ENCODE measurements at places on chromosomes 5 and 9.

- DNase-seq: no peak
Measured at GRCh38 chr5:140946578-140946977, 19.7 kb upstream of the PCDHAC2 start.

DNA sequence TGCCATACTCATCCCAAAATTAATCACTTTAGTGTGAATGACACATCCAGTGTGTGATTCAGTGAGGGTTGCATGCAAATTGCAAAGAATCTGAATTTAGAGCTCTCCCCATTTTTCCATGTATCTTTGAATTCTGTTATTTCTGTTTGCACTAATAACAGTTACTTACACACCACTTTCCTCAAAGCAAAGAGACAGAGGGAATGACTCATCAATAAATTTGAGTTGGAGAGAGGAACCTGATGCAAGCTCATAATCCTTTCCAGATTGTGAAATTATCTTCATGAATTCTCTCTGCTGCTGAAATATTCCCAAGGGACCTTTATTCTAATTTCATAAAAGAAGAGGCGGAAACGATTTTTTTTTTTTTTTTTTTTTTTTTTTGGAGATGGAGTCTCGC is 204.8 kb downstream of the CDH9 start:
- DNase-seq: no peak

DNA sequence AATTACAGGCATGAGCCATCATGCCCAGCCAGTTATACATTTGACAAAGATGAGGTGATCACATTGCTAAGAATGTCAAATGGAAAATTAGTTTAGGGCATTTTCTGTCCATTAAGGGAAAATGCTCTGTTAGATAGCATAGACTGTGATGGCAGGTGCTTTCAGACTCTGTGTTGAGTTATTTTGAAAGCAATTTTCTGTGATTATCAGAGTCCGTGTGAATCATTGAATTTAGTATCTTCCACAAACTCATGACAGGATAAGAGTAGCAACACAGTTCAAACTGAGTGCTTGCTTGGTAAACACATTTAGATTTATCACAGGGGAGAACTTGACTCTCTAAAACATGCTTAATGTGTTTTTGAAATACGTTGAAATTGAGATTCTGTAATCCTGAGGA is 69.0 kb downstream of the GAPVD1 start:
- no peak for DNase-seq

GRCh38 chr5:12315461-12315860 is 411.2 kb upstream of the CTNND2 start:
- DNase-seq: no peak

DNA sequence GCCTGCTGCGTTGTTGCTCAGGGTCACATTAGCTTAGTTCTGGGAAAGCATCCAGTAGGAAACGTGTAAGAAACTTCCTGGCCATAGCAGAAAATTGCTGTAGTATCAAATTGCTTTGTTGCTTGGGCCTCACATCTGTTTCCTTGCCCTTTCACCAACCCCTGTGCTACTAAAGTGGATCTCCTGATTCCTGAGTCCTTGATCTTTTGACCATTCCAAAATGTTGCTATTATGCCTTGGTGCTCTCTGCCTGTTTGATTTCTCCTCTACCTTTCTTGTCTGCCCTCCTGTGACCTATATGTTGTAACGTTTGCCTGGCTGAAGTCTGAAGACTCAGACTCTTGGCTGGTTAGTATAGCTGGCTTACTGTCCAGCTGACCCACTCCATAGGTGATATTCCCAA is 350.5 kb downstream of the ADGRV1 start:
- peak; percentile 40 for DNase-seq

GRCh38 chr9:9718691-9719090 is 894.1 kb downstream of the PTPRD start:
- no peak for DNase-seq

DNA sequence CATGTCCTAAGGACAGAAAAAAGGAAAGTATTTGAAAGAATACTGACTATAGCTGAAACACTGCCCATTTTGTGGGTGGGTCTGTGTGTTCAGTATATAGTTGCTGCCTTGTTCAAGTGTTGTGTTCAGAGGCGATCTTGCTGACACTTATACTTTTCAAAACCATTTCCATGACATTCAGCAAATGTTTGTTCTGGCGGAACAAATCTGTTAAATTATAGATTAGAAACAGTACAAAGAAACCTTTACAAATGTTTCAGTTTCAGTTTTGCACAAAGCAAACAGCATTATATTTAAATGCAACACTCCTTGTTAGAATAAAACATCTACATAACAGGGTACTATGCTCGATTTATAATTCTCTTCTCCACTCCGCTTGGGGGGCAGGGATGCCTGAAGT is 2276.3 kb downstream of the MAT2B start:
- no peak for DNase-seq

GRCh38 chr5:87120518-87121303 is 147.0 kb upstream of the RASA1 start:
- DNase-seq: peak; percentile 75

- DNase-seq: peak; percentile 84
Measured at GRCh38 chr5:102865510-102866236, 110.6 kb downstream of the PAM start.

- DNase-seq: no peak
Measured at GRCh38 chr5:74052441-74053221, 426.6 kb downstream of the ARHGEF28 start.

GRCh38 chr5:159106193-159106568 is 6.5 kb upstream of the EBF1 start:
- DNase-seq: no peak

DNA sequence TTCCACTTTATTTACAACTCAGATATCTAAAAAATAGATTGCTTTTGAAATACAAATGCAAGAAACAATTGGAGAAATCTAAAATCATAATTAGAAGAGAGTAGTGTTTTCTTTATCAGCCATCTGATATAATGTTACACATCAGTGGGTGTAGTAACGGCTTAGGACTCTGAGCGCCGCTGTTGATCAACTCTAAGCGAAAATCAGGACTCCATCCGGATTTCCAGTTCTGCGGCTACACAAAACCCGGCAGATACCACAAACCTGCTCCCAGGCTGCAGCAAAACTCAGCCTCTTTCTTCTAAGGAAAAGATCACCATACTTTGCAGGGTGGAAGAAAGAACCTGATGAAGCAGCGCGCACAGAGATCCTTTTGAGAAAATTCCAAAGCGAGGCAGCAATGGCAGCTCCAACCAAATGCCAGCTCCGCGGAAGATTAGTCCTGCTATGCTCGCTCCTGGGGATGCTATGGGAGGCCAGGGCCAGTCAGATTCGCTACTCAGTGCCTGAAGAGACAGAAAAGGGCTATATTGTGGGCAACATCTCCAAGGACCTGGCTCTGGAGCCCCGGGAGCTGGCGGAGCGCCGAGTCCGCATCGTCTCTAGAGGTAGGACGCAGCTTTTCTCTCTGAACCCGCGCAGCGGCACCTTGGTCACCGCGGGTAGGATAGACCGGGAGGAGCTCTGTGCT is at the start of gene PCDHGA9:
Gene PCDHGA9 (plus strand): TSS at position 226 of the 691 bp plus-strand sequence. CDS start 175 bp downstream, at position 401.
- DNase-seq: peak; percentile 76

GRCh38 chr9:120851449-120851848 is 8.7 kb upstream of the PSMD5 start:
- DNase-seq: no peak

DNA sequence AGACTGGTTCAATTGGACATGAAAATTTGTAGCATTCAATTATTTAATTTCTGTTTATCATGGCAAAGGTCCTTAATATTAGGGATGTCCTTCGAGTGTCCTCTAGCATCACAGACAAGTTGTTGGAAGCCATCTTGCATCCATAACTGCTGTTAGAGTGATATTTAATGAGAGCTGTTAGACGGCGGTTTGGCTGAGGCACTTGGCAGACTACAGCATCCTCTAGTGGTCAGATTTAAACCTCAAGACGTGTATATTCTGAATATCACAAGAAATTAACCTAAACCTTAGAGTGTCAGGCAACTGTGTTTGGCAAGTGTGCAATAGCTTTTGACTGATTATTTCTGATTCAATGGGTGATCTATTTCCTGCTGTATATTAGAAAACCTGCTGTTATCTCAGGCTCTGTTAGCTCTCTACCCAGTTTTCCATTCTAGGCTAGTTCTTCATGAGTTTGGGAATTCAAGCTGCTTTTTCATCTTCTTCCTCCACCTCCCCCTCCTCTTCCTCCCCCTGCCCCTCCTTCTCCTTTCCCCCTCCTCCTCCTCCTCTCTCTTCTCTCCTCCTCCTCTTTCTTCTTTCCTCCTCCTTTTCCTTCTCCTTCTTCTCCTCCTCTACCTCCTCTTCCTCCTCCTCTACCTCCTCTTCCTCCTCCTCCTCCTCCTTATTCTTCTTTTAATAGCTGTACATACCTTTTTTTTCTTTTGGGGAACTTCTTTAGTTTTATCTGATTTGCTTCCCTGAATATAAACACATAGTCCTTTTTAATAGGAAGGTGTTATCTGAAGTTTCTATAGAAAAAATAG is 8.6 kb downstream of the SPINK1 start:
- peak; percentile 79 for DNase-seq

- DNase-seq: no peak
Measured at GRCh38 chr5:172063463-172064235, 57.2 kb upstream of the FBXW11 start.

DNA sequence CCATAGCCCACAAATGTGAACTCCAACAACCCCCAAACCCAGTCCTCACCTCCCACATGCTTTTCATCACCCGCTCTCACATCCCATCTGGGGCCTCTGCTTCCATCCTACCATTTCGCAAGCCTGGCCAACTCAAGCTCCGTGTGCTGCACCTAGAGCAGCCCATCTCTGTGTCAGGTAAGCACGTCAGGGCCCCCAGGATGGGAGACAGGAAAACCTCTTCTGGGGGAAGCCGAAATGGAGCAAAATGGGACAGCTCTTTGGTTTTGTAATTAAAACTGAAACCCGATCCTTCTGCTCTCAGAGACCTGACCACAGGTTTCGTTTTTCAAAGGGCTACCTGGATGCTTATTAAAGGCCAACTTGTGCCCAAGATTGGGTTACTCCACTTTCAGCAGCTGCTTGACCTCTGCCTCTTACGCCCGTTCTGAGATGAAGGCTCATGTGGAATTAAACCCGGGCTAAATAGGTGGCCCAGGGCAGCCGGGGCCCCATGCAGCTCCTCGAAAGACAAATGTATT is 287.7 kb downstream of the SLIT3 start:
- DNase-seq: no peak

GRCh38 chr5:55888205-55888604 is 37.0 kb downstream of the IL31RA start:
- no peak for DNase-seq

- DNase-seq: no peak
Measured at GRCh38 chr5:51386916-51387883, 4.0 kb downstream of the ISL1 start.

DNA sequence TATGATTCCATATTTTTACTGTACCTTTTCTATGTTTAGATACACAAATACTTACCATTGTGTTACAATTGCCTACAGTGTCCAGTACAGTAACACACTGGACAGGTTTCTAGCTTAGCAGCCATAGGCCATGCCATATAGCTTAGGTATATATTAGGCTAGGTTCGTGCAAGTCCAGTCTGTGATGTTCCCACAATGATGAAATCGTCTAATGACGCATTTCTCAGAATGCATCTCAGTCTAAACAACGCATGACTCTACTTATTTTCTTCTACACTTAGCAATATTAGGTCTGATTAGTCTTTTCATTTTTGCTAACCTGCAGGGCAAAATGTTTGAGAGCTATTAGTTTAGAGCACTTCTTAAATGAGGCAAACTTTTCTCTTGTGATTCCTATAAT is 22.7 kb downstream of the OR2S2 start:
- no peak for DNase-seq

DNA sequence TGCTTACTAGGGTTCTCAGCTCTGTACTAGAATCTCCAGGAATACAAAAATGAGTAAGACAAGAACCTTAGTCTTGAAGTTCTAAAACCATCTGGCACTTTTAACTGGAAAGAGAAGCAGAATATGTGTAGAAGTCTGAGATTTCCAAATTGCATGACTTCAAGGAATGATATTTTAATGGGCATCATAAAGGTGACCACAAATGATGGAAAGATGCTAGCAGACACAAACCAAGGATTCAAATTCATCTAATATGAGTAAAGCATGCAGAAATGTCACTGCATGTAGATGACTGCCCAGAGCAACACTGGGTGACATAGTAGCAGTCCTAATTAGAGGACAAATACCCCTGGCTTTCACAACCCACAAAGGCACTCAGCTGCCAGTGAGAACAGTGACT is 117.2 kb downstream of the RPS23 start:
- DNase-seq: no peak

DNA sequence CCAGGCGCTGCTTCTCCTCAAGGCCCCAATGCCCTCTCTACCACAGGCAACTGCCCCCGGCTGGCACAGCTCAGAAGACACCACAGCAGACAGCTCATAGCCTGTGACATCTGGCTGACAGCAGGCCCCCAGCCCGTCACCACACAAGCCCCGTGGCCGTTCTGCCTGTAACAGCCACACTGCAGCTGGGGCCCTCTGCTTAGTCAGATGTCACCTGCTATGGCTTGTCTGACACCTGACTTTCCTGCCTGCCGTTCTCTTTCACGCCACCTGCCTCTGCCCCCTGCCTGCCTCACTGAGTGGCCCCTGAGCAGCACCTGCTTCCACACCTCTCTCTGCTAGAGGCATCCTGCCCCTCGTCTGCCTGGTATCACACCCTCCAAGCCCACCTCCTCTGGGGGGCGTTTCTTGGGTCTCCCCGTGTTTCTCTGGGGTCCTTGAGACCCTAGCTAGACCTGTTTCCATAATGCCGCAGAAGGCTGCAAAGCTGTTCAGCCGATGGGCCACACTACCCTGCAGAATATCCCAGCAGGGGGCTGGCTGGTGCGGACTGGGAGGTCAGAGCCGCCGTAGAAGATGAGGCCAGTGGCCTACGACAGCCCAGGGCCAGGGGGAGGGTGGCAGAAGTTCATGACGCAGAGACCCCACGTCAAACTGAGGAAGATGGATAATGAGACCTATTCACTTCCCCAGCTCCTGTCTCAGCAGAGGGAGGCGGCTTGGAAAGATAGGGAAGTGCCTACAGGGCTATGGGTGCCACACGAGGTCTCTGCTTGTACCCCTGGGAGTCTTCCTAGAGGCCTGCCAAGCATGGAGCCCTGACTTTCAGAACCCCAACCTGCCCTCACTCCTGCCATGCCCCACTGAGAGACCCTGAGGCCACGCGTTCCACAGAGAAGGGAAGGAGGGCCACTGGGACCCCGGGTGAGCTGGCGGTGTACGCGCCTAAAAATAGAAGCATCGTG is 95.1 kb downstream of the ZNF354C start:
- no peak for DNase-seq

DNA sequence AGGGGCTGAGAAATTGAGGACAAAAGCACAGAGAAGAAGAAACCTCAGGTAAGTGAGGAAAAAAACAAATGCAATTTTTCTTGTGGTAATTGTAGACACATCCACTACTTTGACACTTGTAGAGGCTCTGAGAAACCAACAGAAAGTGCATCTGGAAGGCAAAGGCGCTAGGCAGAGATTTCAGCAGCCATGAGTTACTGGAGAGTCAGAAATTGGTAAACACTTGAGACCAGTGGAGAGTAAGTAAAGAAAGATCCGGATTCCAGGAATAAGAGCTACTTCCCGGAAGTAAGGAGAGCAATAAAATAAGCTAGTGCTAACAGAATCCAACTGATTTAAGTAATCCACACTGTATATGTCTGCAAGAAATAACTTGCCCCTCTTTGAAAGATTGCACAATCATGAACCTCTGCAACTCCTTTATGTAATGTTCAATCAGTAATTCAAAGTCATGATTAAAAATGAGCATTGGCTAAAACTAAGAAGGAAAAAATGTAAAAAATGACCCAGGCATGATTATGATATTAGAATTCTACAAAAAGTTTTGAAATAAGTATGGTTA is 382.1 kb downstream of the CDH18 start:
- peak; percentile 29 for DNase-seq

GRCh38 chr5:15502208-15502607 is 2.2 kb downstream of the FBXL7 start:
- DNase-seq: peak; percentile 67
